ENCODE measurements at places on chromosomes 4 and X.
A peak's percentile ranks its signal among the peaks of the same experiment; 100 is the strongest.

- DNase-seq, result no peak
Observed at GRCh38 chr4:168795346-168795745, 214.7 kb downstream of the CBR4 start.

GRCh38 chr4:123709336-123709735, 312.7 kb downstream of the SPRY1 start:
- DNase-seq, result no peak

DNA sequence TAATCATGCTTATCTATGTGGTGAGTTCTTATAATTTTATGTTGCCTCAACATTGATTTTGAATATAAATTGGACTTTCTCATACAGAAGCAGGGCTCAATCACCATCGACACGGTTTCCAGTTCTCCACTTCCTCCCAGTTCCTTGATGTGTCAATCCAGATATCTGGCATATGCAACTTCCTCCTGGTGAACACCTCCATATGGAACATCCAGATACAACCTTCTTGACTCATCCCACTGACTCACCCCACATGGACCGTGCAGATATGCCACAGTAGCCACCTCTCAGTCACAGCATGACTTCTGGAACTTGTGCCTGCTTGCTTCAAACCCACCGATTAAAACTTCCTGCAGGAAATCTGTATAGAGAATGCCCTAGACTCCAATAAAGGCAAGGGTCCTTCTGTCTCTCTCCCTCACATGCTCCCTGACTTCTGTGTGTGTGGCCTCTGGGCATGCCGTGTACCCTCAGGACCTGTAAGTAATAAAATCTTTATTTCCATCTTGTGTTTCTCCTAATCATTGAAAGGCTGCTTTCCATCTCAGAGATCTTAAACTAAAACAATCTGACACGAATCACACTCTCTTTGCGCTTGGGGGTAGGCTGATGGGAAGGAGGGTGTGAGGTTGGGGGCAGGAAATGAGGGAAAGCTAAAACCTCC, 67.0 kb downstream of the HTRA3 start:
- DNase-seq, result no peak

- DNase-seq, result no peak
Observed at GRCh38 chr4:792626-793092, 33.3 kb downstream of the CPLX1 start.

DNA sequence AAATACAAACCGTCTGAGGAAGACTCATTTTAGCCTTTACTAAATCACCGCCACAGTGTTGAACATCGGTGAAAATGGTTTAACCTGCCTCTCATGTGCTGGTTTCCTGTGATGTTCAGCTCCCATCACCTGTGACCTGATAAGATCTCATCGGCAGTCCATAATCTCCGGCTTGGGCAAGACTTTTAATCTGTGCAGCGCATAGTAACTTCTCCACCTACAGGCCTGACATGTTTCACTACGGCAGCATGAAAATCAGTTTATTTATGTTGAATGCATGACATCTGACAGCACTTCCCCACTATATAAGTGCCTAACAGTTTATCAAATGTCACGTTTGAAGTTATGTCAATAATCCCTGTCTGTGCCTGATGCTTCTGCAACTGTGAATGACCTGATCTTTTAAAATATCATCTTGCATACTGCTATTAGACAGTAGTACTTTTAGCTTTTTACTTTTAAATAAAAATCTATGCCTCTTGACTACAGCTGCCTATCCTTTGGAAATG, 1919.8 kb upstream of the AGA start:
- DNase-seq, result no peak

- DNase-seq, result no peak
Observed at GRCh38 chr4:115770046-115770543, 656.7 kb upstream of the NDST4 start.

- no peak for DNase-seq
Observed at GRCh38 chrX:107526141-107526540, 76.7 kb downstream of the FRMPD3 start.

- no peak for DNase-seq
Observed at GRCh38 chr4:179595671-179596410, 2153.6 kb upstream of the AGA start.

GRCh38 chr4:8867624-8868320, 3.9 kb downstream of the HMX1 start:
- DNase-seq, result no peak

- no peak for DNase-seq
Observed at GRCh38 chr4:36392024-36392423, 110.6 kb downstream of the DTHD1 start.

- no peak for DNase-seq
Observed at GRCh38 chr4:84938316-84938715, 28.2 kb downstream of the WDFY3 start.

DNA sequence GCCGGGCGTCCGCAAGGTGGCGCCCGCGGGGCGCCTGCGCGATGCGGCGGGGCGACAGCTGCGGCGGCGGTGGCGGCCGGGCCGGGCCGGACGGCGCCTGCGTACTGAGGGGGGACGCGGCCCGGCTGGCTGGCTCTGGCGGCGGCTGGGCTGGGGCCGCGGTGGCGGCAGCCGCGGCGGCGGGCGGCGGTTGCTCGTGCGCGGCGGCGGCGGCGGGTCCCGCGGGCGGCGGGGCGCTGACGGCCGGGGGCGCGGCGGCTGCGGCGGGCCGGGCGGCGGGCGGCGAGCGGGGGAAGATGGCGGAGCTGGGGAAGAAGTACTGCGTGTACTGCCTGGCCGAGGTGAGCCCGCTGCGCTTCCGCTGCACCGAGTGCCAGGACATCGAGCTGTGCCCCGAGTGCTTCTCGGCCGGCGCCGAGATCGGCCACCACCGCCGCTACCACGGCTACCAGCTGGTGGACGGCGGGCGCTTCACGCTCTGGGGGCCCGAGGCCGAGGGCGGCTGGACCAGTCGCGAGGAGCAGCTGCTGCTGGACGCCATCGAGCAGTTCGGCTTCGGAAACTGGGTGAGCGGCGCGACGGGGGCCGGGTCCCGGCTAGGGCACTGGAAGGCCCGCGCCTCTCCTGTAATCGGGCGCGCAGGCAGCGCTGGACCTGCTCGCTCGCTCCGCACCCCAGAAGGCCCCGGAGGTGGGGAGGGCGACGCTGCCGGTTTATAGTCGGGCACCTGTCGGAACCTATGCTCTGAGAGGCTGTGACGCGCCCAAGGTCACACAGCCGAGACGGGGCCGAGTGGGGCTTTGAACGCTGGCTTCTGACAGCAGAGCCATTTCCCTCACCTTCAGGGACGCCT, at the start of gene TADA2B:
Gene TADA2B, plus strand, starts transcription at position 89 of the 853 bp plus-strand sequence. Its CDS starts 208 bp downstream, at position 297.
- DNase-seq, result no peak

- no peak for DNase-seq
Observed at GRCh38 chr4:63302792-63303191, 1106.5 kb downstream of the TECRL start.

GRCh38 chr4:184807256-184807655, 18.5 kb downstream of the ACSL1 start:
- DNase-seq, result no peak

DNA sequence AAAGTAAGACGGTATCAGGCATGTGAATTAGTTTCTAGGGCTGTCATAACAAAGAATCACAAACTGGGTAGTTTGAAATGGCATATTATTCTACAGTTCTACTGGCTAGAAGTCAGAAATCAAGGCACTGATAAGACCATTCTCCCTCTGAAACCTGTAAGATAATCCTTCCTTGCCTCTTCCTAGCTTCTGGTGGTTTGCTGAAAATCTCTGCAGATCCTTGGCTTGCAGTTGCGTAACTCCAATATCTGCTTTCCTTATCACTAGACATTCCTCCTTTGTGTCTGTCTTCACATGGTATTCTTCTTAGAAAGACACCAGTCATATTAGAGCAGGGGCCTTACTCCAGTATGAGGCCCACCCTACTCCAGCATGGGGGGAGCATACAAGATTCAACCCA, 19.6 kb upstream of the LCORL start:
- DNase-seq, result no peak

- no peak for DNase-seq
Observed at GRCh38 chrX:142068365-142068764, 136.7 kb downstream of the MAGEC2 start.

- DNase-seq, result no peak
Observed at GRCh38 chr4:9987749-9988362, 33.4 kb downstream of the SLC2A9 start.

DNA sequence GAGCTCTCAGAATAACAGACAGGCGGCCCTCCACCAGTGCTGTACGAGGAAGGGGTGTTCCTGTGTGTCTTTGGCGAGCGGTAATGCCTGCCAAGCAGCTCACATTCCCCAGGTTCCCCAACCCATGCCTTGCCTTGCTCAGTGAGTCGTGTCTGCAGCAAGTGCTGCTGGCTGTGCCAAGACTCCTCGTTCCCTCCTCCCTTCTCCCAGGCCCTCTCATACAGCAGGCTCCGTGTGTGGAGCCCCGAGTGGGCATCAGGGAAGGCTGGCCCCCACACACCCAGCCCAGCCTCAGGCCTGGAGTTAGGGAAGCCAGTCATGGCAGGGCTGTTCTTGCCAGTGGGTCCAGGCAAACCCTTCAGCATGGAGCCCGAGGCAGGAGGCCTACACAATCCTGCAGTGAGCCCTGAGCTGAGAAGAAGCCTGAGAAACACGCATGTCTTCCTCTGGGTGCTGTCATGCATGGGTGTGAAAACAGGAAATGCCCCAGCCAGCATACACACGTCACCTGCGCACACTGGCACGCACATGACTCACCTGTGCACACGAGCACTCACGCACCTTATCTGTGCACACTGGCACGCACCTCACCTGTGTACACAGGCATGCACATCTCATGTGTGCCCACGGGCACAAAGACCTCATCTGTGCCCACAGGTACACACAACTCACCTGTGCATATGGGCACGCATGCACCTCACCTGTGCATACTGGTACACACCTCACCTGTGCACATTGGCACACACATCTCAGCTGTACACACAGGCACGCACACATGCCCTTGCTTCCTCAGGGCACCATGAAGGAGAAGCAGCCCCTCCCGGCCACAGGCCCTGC, 238.7 kb downstream of the DHRSX start:
- DNase-seq, result no peak

- no peak for DNase-seq
Observed at GRCh38 chr4:182845618-182846017, 71.6 kb downstream of the DCTD start.

DNA sequence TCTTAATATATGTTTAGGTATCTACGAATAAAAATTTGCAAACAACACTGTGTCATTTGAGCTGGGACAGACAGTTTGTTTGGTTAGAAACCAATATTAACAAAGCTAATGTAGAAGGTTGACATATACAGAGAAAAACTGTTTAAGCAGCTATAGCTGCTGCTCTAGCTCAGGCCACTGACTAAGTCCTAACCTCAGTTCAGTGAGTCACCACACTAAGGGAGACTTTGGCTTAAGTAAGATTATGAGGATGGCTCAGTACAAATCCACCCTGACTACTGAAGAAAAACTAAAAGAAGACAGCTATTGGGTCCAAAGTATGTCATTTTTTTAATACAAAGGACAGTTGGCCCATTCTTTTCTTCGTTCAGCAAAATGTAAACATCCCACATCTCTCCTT, 717.3 kb upstream of the ACTRT1 start:
- no peak for DNase-seq

GRCh38 chr4:6137027-6137746, 63.2 kb downstream of the JAKMIP1 start:
- no peak for DNase-seq

- DNase-seq, result no peak
Observed at GRCh38 chr4:132592340-132592739, 556.8 kb upstream of the PCDH10 start.

GRCh38 chrX:123340696-123341095, 156.6 kb downstream of the GRIA3 start:
- no peak for DNase-seq

GRCh38 chr4:99640676-99641075, 17.0 kb downstream of the C4orf54 start:
- DNase-seq, result no peak

DNA sequence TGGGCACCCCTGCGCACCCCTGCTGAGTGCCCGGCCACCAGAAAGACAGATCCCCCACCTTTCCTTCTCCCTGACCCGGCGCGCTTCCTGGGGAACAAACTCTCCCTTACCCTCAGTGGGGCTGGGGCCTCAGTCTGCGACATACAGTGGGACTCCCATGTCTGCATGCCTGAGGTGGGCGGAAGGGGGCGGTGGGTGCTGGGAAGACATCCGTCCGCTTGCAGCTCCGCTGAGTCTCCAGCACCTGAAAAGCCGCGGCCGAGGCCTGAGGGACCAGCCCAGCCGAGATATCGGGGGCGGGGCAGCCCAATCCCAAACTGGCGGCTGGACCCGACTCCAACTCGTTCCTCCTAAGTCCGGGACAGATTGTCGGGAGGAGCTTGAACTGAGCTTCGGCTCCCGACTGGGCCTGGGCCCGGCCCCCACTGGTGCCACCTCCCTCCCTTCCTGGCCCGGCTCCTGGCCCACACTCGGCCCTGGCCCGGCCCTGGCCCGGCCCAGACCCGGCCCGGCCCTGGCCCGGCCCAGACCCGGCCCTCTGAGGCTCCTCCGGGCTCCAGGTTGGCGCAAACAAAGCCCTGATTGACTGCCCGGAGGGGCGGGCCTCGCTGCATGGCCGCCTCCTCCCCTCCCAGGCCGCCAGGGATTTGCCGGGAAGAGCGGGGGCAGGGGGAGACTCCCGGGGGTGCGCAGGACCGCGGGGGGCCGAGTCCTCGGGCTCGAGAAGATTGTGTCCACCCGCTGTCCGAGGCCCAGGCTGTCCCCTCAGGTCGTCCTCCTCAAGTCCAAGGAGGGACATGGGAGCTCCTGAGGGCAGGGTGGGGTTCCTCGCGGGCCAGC, 877 bp upstream of the SLC16A2 start:
- DNase-seq, result peak; percentile 70

DNA sequence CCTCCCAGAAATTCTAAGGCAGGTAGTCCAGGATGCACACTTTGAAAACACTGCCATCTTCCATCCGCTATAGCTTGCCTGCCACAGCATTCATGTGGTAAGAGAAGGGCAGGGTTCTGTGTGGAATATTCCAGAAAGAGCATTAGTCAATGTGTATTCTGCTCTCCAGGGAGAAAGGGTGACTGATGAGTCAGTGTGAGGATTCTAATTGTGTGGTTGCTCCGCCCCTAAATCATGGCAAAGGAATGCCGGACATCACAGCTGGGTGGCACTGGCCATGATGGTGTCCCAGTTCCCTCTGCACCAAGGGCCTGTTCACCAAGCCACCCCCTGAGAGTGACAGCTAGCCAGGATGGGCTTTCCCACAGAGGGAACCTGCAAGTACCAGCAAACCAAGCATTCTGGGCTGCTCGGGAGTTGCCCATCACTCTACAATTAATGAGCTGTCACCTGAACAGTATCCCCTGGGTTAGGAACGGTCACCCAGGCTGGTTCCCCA, 9.5 kb downstream of the IDS start:
- DNase-seq, result no peak

- no peak for DNase-seq
Observed at GRCh38 chr4:1137850-1138249, 24.5 kb upstream of the RNF212 start.

GRCh38 chr4:42150653-42151567, 1.5 kb downstream of the BEND4 start:
- no peak for DNase-seq

DNA sequence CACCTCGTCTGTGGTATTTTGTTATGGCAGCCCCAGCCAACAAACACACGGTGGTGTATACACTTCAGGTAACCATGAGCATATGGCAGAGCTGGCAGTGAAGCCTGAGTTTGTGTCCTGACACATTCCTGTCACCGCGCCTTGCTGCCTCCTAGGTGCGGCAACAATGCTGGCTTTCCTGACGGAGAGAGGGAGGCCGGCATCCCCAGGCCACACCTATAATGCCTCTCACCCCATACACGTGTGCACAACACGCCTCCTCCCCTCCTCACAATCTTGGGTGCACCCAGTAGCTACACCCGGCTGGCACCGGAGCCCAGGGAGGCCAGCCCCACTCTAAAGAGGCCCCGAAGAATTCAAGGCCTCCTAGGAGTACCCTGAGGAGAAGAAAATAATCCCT, 158.5 kb downstream of the NSUN7 start:
- DNase-seq, result no peak

GRCh38 chr4:76377911-76378310, 43.0 kb downstream of the CCDC158 start:
- DNase-seq, result no peak
